Stimulated activated CD4-positive, alpha-beta T cell treated with anti-CD3 and anti-CD28 coated beads, TNF-alpha, amount 100 ng/mL, for 48 hours (primary cell): ENCODE measurements at places on chromosomes 1 and 21.

DNA sequence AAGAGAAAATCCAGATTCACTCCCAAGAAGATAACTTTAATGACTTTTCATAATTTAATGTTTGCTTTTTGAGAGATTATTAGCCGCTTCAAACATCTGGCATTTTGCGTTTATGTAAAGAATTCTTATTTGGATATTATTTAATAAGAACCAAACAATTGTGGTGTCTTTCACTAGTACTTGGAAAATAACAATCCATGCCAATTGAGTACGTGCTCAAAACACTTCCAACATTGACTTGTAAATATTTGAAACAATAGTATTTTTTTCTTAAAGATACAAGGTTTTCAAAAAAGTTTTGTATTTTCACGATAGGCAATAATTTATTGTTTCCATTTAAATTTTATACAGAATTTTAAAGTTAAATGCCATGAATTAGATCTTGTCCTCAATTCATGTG is 498.7 kb downstream of the AMY1C start:
- DNase-seq: no peak

- DNase-seq: no peak
Observed at GRCh38 chr1:62362926-62363325, 43.7 kb upstream of the KANK4 start.

GRCh38 chr1:77438236-77438913 is 156.6 kb downstream of the AK5 start:
- DNase-seq: no peak

- DNase-seq: no peak
Observed at GRCh38 chr1:65233782-65234181, 75.6 kb upstream of the DNAJC6 start.

DNA sequence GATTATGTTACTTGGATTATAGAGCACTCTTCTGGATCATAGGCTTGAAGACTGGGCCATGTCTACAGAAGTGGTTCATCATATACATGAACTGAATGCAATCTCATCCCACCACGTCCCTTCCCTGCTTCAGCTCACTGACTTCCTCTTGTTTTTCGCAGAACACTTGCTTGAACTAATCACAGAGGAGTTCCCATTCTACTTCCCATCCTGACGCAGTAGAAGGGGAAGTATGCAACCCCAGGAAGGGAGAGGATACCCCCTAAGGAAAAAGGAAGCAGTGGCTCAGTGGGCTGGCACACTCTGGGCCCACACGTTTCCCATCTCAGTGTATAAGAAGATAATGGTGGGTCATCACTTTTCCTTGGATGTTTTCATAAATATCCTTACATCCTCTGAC is 36.2 kb downstream of the CASQ2 start:
- DNase-seq: no peak

DNA sequence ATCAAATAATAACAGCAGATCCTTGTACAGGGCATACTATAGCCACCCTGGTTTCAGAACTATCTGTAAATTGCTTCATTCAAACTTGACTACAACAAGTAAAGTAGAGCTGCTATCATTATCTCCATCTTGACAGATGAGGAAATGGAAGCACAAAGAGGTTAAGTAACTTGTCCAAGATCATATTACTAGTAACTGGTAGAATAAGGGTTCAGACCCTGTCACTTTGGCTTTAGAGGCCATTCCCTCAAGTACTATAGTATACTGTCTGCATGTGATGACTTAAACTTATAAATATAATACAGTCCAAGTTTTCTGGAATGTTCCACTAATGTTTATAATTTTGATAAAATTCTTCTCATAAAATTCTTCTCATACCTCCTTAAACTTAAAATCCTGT is 24.8 kb downstream of the PGM1 start:
- DNase-seq: no peak

GRCh38 chr21:34871026-34871908 is 177.8 kb downstream of the RUNX1 start:
- DNase-seq: no peak

DNA sequence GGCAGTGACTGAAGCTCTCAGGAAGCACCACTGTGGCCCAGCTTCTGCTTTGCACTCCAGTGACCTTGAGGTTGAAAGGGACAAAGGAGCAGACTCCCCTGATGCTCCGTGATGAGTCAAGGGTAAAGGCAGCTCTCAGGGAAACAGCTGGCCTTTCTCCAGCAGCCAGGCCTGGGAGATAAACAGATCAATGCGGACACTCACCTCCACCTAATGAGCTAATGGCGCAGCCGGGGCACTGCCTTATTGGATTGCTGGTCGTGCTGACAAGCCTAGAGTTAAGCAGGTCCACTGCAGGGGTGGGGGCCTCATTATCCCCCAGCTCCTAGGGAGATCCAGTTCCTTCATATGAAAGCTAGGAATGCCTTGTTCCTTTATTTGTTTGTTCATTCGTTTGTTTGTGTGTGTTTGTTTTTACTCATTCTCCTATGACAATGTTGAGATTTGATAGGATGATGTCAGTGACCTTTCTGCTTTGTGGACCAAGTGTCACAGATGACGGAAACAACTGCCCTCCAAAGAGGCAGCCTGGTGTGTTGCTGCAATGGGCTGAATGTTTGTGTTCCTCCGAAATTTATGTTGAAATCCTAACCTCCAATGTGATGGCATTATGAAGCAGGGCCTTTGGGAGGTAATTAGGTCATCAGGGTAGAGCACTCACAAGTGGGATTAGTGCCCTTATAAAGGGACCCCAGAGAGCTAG is 141.4 kb upstream of the BEND5 start:
- no peak for DNase-seq

- DNase-seq: no peak
Observed at GRCh38 chr1:213985209-213986019, 2.4 kb upstream of the PROX1 start.

GRCh38 chr1:8285103-8285502 is 32.8 kb upstream of the SLC45A1 start:
- DNase-seq: no peak

DNA sequence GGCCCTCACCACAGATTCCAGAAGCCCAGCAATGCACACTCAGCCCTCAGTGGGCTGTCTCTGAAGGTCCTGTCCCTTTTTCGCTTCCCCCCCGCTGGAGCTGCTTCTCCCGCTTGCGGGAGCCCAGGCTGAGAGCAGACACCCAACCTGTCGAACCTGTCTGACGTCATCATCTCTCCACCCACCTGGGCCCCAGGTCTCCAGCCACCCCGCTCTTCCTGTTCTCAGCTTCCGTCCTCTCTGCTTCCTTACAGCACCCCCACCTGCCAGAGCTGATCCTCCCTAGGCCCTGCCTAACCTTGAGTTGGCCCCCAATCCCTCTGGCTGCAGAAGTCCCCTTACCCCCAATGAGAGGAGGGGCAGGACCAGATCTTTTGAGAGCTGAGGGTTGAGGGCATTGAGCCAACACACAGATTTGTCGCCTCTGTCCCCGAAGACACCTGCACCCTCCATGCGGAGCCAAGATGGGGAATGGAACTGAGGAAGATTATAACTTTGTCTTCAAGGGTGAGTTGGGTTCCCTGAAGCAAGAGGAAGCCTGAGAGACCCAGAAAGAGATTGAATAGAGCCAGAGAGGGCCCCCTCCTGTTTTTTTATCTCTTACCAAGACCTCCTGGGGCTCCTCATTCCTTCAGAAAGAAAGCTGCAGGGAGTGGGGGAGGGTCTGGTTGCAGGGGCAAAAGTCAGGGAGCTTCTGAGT is at the start of gene RAB25:
Gene RAB25 (plus strand): TSS at position 224 of the 700 bp plus-strand sequence. CDS start 241 bp downstream, at position 465.
- no peak for DNase-seq

GRCh38 chr1:156555715-156556114 is 16.6 kb downstream of the IQGAP3 start:
- no peak for DNase-seq

GRCh38 chr1:21843208-21843607 is 31.1 kb downstream of the LDLRAD2 start:
- DNase-seq: no peak

DNA sequence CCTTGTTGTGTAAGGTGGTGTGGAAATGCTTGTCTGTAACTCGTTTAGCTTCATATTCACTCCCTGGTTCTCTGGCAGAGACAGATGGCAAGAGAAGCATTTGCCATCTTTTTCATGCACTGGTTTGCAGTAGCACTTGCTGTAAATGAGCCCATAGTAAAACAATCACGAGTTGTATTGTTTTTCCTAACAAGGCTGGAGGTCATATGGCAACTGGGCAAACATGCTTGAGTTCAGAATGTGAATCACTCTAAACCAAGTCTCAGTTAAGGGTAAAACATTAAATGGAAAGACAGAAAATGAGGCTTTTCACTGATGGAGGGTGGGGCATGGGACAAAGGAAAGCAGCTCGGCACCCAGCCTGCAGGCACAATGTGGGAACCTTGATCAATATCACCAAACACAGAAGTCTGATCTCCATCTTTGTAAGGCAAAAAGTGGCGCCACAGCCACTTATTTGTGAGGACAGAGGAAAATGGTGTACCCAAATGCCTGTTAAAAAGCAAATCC is 26.5 kb upstream of the LPAR3 start:
- DNase-seq: no peak

GRCh38 chr1:171869097-171869496 is 27.8 kb downstream of the DNM3 start:
- DNase-seq: no peak

GRCh38 chr1:88022516-88022915 is 661.6 kb upstream of the PKN2 start:
- DNase-seq: no peak

DNA sequence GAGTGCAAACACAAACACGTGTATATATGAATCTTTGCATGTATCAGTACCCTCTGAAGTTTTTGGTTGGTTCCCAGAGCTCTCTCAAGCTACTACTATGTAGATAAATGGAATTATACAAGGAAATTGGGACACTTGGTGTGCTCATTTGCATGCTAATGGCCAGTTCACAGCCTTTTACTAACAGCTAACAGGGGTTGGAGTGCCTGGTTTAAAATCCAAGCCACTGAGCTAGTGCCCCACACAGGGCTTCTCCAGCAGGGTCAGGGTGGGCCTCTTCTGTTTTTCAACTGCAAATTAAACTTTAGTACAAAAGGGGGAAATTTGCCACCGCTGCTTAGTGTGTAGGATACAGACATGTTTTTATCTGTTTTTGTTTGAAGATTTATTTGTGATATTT is 121.0 kb downstream of the ATP5PO start:
- no peak for DNase-seq

GRCh38 chr1:167272369-167272957 is 51.8 kb downstream of the POU2F1 start:
- DNase-seq: no peak

DNA sequence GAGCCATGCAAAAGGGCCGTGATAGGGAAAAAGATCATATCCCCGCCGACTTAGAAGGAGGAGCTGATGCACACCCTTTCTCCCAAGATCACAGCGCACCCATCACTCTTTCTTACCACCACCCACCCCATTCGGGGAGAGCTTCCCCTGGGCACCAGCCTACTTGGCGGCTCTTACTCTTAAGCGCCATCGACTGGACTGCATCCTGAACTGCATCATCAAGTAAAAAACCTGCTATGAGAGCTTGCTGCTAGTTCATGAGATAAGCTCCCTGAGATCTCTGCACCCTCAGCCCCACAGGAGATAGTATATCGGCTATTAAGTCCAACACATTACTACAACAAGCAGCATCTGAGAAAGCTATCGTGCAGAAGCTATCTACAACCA is 125.1 kb downstream of the BARHL2 start:
- DNase-seq: no peak

DNA sequence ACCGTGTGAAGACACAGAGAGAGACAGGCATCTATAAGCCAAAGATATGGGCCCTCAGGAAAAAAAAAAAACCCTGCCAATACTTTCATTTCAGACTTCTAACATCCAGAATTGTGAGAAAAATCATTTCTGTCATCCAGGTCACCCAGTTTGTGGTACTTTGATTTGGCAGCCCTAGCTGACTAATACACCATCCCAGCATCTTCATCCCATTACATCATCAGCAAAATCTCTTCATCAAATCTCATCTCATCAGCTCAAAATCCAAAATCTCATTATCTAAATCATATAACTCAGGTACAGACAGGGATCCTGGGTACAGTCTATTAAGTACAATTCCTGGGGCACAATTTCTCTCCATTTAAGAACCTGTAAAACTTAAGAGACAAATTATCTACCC is 51.9 kb upstream of the GJA8 start:
- no peak for DNase-seq

DNA sequence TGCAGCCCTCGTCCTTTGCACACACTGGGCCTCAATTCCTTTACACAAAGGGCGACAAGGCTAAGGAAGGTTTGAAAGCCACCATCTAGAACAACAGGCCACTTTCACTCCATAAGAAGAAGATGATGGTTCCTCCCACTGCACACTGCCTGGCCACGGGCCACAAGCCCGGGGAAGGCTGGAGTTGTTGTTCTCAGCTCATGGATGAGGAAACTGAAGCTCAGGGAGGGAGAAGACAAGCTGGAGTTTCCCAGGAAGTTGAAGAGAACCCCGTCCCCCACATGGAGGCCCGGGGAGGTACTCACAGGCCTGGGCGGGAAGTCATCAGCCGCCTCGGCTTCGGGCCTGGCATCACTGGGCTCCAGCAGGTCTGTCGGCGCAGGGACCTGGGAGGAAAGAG is 24.6 kb upstream of the DDOST start:
- no peak for DNase-seq

- DNase-seq: no peak
Observed at GRCh38 chr1:81714636-81715035, 86.1 kb upstream of the ADGRL2 start.

GRCh38 chr1:216805953-216806352 is 82.7 kb upstream of the ESRRG start:
- DNase-seq: no peak

GRCh38 chr1:224378855-224379631 is 22.4 kb downstream of the CNIH4 start:
- no peak for DNase-seq

- no peak for DNase-seq
Observed at GRCh38 chr1:6424000-6424565, 493 bp upstream of the ESPN start.

- DNase-seq: no peak
Observed at GRCh38 chr1:106435269-106435668, 621.2 kb upstream of the PRMT6 start.

GRCh38 chr1:19209439-19209989 is 552 bp downstream of the UBR4 start:
- DNase-seq: peak; percentile 47

- no peak for DNase-seq
Observed at GRCh38 chr21:33974513-33975468, 59.2 kb upstream of the ATP5PO start.

- no peak for DNase-seq
Observed at GRCh38 chr1:97796711-97797110, 124.1 kb downstream of the DPYD start.

DNA sequence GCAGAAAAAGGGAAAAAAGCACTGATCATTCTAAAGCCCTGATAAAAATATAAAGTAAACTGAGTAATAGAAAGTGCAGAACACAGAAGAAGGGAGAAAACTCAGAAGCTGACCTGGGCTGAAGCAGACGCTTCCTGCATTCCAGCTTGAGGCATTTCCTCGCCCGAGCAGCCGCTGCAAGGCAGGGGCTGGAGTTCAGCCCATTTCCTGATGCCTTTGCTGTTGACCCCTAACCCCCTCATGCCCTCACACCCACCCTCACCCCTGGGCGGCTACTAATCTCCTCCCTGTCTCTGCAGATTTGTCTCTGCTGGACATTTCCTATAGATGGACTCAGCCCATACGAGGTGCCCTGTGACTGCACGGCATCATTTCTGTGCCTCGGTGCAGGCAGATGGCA is 227.8 kb downstream of the NPHP4 start:
- no peak for DNase-seq

GRCh38 chr1:30948278-30948677 is 39.7 kb upstream of the SDC3 start:
- no peak for DNase-seq
